Liver (tissue), 10 donors: ENCODE measurements at places on chromosomes 5 and 9. TPM values are rescaled to one million over a fixed set of nuclear protein-coding genes. Genes with fewer than 3 reads are reported as not detected.

DNA sequence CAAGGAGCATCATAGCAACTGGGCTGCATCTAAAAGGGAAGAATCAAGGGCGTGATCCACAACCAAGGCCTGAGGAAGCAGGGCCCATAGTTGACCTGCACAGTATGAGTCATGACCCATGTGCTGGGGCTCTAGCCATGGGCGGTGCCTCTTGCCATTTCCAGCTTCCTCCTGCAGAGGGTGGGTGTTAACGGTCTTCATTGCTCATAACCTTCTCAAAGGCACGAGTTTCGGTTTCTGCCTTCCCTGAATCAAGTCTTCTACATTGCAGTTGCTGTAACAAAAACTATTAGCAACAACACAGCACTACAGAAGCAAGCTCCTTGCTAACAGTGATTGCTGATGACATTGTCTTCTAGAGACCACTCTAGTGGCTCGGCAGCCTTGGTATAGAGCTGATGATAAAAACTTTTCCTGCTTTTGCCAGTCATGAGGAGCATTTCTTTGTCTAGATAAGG lies 66.9 kb downstream of the CTSL start:
- DNase-seq, result no peak

ARL14EPL gene
- polyA plus RNA-seq, result not detected

GABRP gene
- 0.17 TPM for polyA plus RNA-seq

DNA sequence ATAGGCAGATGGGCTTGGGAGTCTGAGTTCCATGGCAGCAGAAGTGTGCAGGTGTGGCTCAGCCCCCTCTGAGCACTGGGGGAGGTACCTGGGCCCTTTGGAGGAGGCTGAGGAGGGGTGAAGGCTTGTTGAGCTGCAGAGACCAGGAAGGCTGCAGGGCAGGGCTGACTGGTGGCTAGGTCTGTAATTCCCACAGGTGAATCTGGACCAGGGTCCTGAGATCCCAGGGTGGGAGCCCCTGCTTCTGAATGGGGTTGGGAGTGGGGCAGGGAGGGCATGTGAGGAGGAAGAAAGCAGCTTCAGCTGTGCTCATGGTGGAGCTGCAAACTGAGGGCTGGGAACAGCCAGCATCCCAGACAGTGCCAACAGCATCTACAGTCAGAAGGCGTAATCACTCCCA lies 111.1 kb downstream of the CACNA1B start:
- no peak for DNase-seq

DNA sequence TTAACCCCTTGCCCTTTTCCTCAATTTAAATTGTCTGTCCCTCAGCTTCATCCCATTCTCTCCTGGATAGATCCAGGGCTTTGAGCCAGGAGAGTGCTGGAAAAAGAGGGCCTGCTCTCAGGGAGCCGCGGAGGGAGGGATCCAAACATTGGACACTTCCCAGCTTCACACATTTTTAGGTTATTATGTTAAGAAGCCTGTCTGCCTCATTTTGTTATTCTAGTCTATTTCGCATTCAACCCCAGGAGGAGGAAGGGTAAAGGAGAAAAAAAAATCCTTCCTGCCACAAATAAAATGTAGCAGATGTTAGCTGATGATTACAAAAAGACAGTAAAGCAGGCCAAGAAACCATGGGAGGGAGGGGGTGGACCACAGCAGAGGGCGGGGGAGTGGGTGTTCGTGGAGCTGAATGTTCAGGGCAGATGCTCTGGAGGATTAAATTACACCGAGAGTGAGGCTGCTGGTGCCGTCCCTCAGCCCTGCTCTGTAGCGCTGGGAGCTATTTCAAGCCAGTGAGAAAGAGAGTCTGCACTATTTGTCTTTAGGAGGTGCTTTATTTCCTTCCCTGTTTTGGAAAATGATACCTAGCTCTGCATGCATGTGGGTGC lies 60.6 kb upstream of the ZFR start:
- DNase-seq, result no peak
